Head of caudate nucleus (tissue), 42 donors: ENCODE measurements at places on chromosomes 6 and 20.

GRCh38 chr6:13992417-13993055 lies 67.8 kb downstream of the RNF182 start:
- DNase-seq: no peak

DNA sequence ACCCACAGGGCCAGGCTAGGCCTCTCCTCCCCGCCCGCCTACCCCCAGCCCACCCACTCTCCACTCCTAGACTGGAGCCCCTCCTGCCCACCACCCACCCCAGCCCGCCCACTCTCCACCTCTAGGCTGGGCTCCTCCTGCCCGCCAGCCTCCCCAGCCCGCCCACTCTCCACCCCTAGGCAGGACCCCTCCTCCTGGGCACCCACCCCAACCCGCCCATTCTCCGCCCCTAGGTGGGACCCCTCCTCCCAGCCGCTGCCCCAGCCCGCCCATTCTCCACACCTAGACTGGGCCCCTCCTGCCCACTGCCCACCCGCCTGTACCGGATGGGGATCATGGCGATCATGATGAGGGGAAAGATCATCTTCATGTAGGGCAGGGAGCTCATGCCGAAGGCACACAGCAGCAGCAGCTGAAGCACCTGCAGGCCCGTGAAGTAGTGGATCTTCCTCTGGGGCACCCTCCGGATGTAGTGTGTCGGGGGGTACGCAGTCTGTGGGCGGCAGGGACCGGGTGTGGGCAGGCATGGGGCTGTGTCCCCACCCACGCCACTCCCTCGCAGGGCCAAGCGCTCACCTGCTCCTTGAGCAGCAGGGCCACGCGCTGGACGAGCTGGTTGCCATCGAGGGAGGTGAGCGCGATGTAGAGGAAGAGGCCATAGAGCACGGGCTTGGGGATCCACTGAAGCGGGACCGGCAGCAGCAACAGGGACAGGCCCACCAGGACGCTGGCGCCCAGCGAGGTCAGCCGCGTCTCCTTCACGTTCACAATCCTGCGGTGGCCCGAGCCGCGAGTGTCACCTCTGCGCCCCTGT lies 10.8 kb downstream of the SLC4A11 start:
- DNase-seq: no peak

DNA sequence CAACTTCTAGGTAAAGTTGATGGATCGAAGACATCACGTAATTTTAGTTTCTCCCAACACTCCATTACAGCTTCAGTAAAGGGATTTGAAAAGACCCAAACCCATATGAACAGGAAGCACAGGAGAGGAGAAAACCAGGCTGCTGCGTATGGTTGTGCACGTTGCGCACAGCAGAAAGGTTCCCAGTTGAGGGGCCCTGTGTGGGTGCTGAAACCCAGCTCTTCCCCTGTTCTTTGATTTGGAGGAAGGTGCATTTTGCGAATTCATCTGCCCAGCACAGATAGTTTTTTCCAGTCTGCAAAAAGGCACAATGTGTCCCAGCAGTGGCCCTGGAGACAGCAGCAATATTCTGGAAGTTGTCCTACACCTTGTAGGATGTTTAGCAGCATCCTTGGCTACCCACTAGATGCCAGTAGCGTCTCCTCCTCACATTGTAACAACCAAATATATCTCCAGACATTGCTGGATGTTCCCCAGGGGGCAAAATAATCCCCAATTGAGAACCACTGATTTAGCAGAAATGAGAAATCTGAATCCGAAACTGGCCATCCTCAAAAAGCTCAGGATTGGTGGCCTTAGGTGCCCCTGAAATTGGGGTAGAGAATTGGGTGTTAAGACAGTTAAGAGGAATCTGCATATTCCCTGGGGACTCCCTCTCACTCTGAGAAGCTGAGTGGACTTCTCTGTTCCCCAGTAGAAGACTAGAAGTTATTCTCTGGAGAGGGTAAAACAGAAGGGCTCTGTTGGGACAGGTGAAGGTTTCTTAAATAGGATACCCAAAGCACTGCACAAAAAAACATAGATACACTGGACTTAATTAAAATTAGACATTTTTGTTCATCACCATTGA lies 12.2 kb downstream of the SUN5 start:
- no peak for DNase-seq

DNA sequence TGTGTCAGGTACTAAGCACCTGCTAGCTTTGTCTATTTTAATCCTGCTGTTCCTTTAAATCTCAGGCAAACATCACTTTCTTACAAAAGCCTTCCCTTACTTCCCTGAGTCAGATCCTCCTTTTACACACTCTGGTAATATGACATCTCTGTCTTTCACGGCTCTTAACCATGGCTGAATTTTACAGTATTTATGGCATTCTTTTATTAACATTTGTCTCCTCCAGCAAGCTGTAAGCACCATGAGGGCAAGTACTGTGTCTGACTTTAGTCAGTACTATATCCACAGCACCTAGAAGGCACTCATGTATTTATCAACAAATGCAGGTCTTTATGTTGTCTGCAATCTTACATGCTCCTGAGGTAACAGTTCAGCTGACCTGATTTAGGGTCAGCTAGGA lies 33.7 kb upstream of the HBS1L start:
- no peak for DNase-seq

DNA sequence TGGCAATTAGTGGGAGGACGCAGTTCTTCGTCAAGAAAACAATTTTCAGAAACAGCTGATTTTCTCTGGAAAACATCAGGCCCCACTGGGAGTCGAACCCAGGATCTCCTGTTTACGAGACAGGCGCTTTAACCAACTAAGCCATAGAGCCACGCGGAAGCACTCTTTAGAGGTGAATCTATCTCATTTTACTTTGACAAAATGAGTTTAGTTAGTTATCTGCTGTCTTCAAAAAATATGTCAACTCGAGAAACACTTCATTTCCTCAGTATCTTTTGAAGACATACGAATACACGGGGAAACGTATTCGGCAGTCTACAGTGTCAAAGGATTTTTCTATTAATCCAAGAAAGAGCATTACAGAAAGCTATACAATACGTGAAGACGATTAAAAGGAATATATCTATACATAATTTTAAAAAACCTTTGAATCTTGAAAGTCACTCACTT lies 26.7 kb downstream of the GPX6 start:
- DNase-seq: no peak

GRCh38 chr6:104613416-104614001 lies 246.2 kb downstream of the HACE1 start:
- DNase-seq: no peak

DNA sequence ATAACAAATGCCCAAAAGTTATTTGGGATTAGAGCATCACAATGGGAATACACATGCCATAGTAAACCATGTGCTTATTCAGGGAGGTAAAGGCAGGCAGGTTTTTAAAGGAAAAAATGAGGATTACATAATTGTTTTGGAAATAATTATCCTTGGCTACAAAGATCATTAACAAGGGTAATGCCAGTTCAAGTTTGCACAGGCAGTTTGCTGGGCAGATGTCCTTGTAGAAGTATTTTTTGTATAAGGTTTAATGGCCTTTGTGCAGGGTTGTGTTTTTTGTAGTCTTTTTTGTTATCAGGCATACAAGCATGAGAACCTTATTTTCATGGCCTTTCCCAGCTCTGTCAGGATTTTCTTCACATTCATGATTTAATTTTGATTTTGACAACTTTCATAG lies 24.7 kb downstream of the FBXO9 start:
- no peak for DNase-seq

- DNase-seq: no peak
These were observed 27.9 kb upstream of the TBC1D7 start for GRCh38 chr6:13355999-13356785.

DNA sequence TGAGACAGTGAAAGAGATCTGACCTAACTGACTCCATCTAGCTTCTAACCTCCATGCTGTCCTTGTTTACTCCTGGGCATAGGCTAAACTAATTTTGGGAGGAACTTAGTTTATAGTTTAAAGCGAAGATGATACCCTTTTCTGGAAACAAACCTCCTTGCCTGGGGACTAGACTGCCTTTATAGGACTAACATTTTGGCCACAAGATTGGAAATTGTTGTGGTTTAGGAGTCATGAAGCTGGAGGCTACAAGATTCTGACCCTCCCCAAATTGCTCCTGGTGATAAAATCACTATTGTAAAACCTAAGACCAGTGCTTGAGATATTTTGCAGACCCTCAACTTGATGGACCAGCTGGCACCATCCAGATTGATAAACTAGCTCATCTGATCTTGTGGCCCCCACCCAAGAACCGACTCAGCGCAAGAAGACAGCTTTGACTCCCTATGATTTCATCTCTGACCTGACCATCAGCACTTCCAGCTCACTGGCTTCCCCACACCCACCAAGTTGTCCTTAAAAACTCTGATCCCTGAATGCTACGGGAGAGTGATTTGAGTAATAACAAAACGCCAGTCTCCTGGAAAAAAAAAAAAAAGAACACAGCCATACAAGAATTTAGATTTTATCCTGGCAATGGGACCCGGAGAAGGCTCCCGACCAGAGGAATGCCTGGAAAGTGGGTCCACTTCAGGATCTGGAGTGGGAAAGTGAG lies 63.0 kb downstream of the ABHD12 start:
- DNase-seq: no peak

- DNase-seq: no peak
These were observed 49.5 kb upstream of the B4GALT5 start for GRCh38 chr20:49762940-49763766.

GRCh38 chr6:50214937-50215336 lies 165.2 kb upstream of the DEFB112 start:
- DNase-seq: no peak

GRCh38 chr6:151885234-151885633 lies 77.8 kb downstream of the ESR1 start:
- no peak for DNase-seq

- DNase-seq: no peak
These were observed 159.7 kb downstream of the BMP7 start for GRCh38 chr20:57106692-57107091.

DNA sequence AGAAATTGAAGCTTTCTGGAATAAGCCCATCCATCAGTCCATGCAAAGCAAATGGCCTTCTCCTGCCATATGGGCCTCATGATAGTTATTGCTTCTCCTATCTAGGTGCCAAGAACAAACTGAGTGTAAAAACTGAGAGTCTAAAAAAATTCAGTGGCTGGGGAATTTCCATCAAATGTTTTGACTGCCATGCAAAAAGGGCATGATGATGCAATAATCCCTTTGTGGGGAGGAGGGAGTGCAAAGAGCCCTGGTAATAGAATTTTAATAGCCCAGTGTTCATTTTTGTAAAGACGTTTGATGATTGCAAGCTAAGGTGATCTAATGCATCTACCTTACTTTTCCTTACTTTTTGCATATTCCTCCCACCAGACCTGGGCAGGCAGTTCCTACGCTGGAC lies 683.7 kb downstream of the EPM2A start:
- DNase-seq: no peak

DNA sequence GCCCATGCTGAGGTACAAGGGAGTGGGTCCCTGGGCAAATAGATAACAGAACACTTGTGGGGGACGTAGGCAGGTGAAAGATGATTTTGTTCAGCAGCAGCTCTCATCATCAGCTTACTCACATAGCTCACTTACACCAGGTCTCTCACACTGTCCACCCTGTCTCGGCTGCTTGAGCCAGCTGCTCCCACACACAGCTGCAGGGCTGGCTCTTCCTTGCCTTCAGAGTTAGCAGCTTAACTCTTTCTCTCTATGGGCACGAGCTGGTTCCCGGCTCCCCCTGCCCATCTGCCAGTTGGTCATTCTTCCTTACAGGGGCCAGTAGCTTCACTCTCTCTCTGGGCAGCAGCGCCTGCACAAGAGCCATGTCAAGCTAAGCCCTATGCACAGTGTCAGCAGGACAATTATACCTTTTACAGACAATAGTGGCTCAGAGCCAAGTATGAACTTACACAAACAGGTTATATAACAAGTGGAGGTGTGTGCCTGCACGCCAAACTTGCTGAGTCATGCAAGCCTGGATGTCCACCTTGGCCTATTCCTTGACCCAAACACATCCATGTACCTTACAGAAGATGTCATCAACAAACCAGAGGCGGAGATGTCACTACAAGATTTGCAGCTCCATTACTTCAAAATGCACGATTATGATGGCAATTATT lies 18.7 kb downstream of the ZNF391 start:
- no peak for DNase-seq

GRCh38 chr6:19824058-19824807 lies 12.9 kb upstream of the ID4 start:
- no peak for DNase-seq

GRCh38 chr6:159595173-159595572 lies 97.9 kb downstream of the SOD2 start:
- no peak for DNase-seq

DNA sequence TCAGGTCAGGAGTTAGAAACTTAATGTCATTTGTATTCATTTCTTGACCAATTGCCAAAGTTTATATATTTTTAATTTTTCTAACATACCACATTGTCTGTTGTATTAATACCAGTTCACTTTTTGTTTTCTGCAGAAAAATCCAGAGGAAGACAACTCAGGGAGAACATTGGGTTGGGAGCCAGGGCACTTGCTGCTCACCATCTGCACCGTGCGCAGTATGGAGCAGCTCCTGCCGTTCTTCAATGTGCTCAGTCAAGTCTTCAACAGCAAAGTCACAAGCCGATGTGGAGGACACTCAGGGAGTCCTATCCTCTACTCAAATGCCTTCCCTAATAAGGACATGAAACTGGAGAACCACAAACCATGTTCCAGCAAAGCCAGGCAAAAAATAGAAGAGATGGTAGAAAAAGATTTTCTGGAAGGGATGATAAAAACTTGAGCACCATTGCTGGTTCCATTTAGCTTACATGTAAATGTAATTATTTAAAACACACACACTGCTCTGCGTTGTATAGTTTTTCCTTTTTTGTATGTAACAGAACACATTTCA lies 25.3 kb downstream of the PGM3 start:
- no peak for DNase-seq

DNA sequence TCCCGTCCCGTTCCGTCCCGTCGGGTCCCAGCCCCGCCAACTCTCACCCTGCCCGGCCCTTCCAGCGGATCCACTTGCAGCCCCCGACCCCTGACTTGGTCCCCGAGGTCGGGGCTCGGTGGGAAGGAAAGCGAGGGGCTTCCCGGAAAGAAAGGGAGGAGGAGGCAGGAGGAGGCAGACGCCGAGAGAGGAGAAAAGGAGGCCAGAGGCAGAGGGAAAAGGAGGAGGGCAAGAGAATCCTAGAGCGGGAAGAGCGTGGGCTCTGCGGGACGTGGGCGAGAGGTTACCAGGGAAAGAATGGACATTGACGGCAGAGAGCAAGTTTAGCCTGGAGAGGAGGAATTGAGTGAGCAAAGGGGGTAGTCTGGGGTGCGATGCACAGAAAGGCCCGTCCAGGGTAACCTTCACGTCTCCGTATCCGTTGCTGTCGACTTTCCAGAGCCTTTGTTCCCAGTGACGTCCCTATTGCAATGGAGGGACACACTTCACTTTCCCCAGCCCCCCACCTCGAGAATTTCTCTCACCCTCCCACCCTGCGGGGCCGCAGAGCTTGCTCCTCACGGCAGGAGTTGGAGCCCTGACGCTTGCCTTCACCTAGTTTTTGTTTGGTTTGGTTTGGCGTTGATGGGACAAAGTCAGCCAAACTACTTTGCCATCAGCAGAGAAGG lies 477 bp upstream of the MOXD1 start:
- DNase-seq: no peak

DNA sequence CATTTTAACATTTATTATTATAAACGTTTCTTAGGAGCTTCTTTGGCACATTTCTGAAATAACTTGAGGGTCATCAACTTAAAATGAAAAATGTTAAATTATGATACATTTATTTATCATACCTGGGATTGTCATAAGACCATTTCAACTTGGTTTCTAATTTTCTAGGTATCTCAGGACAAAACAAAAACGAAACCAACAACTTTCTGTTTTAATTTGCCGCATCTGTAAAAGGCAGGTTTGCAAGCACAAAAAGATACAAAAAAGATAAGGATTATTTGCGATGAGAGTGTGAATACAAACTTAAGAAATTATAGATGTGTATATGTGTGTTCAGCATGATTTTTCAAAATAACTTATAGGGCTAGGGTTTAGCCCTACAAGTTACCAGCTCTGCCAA lies 395.0 kb upstream of the RUNX2 start:
- DNase-seq: no peak
